Choroid plexus epithelial cell (primary cell): ENCODE measurements at places on chromosomes 5 and 9.
A peak's percentile ranks its signal among the peaks of the same experiment; 100 is the strongest.

- DNase-seq: no peak
Measured at GRCh38 chr5:31459594-31459993, 72.3 kb downstream of the DROSHA start.

GRCh38 chr9:98794802-98795201 is 1.6 kb downstream of the ANKS6 start:
- no peak for DNase-seq

GRCh38 chr9:4475301-4475700 is 15.0 kb upstream of the SLC1A1 start:
- peak; percentile 25 for DNase-seq

DNA sequence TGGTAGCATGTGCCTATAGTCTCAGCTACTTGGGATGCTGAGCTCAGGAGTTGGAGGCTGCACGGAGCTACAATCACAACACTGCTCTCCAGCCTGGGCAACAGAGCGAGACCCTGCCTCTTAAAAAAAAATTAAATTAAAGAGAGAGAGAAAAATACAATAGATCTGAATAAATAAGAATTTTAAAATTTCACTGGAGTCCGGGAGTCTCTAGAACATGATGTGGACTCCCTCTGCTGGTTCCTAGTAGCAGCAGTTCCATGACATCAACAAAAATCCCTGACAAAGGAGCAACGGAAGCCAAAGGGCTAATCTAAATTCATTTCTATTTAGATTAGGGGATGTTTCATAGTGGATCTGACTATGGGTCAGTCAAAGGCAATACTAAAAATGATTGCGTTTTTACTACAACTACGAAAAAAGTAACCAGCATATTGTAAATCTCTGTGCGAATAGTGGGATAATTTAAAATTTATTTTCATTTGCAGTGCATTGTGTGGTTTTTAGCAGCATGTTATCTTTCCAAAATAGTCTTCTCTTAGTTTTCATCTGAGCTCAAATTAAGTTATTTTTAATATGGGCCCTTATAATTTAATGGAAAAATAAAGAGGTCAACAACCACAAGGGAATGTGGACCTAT is 6.7 kb downstream of the INIP start:
- peak; percentile 76 for DNase-seq

- DNase-seq: no peak
Measured at GRCh38 chr5:123929055-123929474, 417.1 kb downstream of the CSNK1G3 start.

- no peak for DNase-seq
Measured at GRCh38 chr5:154112255-154112654, 73.5 kb downstream of the MFAP3 start.

DNA sequence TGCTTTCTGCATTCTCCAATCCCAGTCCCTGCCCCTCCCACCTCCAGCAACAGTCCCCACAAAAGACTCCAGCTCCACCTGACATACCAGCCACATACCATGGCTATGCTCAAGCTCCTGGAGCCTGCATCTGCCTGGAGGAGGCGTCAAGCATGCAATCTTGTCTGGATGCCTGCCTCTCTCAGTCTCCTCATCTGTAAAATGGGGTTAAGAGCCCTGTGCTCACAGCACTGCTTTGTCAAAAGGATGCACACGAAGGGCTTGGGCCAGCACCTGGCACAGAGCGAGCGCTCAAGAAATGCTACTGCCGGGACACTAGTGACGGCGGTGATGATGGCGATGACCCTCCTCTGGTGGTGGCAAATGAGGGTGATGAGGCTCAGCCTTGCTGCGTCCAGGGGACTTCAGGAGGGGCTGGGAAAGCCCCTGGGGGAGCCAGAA is 202.9 kb upstream of the IER5L start:
- no peak for DNase-seq

- DNase-seq: no peak
Measured at GRCh38 chr9:114165407-114166102, 10.2 kb downstream of the COL27A1 start.

DNA sequence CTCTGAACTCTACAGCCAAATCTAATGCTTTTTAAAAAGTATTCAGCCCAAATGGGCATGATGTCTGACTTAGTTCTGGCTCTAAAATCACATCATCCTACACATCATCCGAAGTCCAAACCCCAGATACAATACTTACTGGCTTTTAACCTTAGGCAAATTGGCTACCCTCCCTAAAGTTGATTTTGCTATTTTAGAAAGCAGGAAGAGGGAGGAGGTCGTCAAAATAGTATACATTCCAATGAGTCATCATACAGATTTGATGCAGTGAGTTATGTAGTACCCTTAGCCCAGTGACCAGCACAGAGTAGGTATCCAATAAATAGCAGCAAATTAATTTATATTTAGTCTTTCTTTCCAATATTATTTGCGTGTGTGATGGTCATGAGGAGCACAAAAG is 582.0 kb upstream of the TUSC1 start:
- peak; percentile 7 for DNase-seq

DNA sequence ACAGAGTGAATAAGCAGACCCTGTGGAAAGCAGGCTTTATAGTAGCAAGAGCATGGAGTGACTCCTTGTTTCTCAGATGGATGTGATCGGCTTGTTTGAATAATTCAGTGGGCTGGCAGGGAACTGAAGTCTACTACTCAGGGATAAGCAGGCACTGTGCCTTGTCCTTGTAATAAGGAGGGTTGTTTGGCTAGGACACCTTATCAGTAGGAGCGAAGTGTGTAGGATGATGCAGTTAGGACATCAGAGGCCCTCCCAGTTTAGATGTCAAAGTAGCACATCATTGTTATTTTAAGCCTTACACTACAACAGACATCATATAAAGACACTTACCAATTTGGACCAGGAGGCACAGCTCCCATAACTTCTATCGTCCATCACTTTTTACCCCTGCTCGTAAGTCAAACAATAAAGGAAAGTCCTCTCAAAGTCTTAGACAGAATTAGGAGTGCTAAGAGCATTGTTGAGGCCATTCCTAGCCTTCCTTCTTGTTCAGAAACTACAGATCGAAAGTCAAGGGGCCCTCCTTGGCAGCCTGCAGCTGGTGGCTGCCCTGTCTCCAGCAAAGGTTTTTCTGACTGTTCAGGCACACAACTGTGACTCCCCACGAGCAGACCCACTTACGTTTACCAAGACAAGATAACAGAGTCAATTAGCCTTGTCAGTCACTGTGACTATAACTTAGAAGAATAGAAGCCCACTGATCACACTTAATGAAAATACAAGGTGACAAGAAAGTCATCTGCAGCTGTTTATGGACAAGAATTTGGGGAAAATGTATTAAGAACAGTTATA is 218.6 kb downstream of the SNX18 start:
- DNase-seq: no peak

DNA sequence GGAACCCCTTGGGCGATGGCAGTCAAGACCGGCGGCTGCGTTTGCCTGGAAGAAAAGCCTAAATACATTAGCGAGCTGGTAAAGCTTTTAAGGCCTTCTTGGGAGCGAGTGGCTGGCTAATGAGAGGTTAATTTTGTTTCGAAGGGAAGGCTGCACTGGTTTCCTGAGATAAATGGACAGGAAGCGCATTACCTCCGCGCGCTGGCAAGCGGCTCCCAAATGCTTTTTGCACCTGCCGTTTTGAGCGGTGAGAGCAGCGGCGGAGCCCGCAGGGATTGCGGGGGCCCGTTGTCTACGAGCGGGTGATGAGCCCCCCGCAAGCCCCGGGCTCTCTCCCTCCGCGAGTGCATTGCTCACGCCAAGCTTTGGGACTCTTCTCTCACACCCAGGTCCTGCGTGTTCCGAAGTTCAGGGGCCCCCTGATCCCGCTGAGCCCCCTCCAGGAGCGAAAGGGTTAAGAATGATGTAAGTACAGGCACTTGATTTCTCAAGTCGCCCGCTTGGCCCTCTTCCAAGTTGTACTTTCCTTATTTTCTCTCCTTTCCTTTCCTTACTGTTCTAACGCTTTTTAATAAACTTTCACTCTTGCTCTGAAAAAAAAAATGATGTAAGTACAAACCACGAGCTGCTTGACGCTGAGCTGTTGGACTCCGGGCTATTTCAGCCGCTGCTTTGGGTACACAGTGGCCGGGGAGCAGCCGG is 3.1 kb upstream of the RGMB start:
- peak; percentile 83 for DNase-seq

DNA sequence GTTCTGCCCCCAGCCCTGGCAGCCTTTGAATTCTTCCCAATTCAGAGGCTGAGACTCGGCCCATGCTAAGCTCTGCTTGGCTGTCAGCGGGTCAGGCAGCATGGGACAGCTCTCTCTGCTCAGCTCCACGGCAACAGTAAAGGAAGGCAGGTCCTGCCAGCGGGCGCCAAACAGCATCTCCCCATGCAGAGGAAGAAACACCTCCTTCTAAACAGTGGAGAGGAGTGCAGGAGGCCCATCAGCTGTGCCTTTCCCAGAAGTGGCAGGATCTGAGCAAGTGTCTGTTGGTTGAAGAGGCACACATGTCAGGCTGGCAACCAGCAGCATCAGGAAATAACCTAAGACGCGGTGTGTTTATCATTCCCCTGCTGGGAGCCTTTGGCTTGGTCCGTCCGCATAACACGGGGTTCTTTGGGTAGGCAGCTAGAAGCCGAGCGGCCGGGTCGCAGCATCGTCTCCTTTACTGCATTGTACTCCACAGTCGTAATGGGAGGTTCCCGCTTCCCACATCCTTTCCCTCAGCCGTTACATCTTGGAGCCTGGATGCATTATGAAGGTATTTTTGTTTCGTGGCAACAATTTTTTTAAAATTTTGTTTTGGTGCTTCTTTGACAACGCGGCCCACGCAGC is 42.7 kb upstream of the NCS1 start:
- peak; percentile 84 for DNase-seq

DNA sequence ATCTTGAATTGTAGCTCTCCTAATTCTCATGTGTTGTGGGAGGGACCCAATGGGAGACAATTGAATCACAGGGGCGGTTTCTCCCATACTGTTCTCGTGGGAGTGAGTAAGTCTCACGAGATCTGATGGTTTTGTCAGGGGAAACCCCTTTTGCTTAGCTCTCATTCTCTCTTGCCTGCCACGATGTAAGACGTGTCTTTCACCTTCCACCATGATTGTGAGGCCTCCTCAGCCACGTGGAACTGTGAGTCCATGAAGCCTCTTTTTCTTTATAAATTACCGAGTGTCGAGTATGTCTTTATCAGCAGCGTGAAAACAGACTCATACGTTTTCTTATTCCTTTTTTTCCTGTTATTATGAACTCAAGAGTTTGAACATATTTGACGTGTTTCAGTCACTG is 39.1 kb downstream of the RETREG1 start:
- DNase-seq: no peak

- peak; percentile 76 for DNase-seq
Measured at GRCh38 chr5:60161340-60161934, 267.9 kb upstream of the PDE4D start.

GRCh38 chr9:128011071-128011817 is 30.5 kb upstream of the EEIG1 start:
- peak; percentile 26 for DNase-seq

DNA sequence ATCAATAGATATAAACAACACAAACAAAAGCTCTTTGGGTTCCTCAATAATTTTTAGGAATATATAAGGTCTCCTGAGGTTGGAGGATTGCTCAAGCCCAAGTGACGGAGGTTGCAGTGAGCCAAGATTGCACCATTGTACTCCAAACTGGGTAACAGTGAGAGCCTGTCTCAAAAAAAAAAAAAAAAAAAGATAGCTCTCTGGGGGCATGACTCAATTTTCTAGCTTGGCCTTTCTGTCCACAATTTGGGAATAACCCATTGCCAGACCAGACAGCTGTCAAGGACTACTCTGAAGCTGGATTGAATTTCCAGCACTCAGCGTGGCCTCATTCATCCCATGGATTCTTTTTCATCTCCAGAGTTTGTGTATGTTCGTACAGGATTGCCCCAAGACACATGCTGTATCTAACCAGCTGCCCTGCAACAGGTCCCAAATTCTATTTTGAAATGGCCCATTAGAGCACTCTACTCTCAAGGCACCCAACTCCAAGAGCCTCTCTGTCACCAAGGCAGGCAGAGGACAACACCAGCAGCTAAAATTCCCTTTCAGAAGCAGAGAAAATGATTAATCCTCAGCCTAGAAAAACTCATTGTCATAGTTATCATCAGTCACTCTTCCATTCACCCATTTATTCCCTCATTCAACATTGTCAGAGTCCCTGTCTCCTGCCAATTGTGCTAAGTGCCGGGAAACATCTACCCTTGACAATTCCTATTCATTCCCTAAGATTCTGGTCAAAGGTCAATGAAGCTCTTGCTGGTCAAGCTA is 8.7 kb downstream of the FAM193B start:
- DNase-seq: peak; percentile 92
